ENCODE measurements at places on chromosomes 1 and 21. TPM values are rescaled to one million over a fixed set of nuclear protein-coding genes. Genes with fewer than 3 reads are reported as not detected.

Gene FMN2
- total RNA-seq, result 150 TPM

Gene RGS13
- not detected for total RNA-seq

Gene GPR89B
- 26.0 TPM for total RNA-seq

Gene TTC39A
- 28.0 TPM for total RNA-seq

DNA sequence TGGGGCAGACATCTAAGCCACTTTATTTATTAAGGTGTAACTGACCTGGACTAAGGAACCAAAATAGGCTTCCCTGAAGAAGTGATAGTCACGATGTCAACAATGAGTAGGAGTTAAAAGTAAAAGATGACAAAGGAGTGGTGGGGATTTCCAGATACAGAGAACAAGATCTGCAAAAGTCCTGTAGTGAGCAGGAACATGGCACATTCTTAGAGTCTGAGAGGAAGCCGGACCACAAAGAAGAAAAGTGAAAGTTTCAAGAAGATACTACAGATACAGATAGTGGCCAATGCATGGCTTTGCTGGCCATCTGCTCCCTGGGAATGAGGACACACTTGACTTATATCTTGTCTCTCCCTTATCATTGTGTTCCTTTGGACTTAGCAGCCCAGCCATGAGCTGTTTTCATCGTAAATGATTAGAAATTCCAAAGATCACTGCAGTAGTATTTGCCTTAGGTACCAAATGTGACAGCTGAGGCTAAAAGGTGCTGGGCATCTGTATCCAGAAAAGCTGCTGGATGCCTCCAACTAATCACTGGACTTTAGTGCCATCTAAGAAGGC lies 302.4 kb upstream of the NR5A2 start:
- no peak for DNase-seq

- no peak for DNase-seq
These were observed 53.6 kb downstream of the MAP3K7CL start for GRCh38 chr21:29184037-29184436.

- DNase-seq, result no peak
These were observed 70.8 kb downstream of the DDAH1 start for GRCh38 chr1:85394130-85394529.

- DNase-seq, result no peak
These were observed 28.4 kb downstream of the GLIS1 start for GRCh38 chr1:53710584-53710983.

GRCh38 chr1:78009836-78010235 lies 5.1 kb downstream of the DNAJB4 start:
- DNase-seq, result no peak

DNA sequence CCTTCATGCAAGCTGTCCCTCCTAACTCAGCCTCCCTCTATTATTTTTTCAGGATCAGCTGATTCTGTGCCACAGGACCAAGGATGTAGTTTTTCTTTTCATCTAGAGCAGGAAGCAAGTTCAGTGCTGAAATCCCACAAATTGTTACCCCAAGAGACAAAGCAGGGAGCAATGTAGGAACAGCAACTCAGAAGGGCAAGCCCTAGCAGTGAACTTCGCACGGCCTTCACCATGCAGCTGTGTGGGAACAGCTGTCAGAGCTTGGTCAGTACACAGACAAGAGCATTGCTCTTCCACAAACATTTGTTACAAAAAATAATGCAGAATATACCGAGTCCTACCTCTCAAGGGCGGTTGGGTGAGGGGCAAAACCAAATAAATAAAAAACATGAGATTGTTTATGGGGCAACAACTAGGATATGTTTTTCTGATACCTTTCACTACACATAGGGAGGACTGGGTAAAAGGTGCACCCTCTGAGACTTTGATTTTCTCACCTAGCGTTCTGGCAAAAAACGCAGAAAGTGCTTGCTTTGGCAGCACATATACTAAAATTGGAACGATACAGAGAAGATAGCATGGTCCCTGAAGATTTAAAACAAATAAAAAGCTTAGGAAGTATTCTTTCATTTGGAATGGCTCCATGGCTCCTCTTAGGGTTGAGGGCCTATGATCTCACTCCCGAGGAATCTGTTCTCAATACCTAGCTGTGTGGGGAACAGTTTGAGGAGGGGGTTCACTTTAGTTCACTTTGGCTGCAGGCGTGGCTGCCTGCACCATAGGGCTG lies 37.1 kb upstream of the ANGPTL7 start:
- no peak for DNase-seq

GRCh38 chr1:186798960-186799688 lies 29.6 kb upstream of the PLA2G4A start:
- no peak for DNase-seq

DNA sequence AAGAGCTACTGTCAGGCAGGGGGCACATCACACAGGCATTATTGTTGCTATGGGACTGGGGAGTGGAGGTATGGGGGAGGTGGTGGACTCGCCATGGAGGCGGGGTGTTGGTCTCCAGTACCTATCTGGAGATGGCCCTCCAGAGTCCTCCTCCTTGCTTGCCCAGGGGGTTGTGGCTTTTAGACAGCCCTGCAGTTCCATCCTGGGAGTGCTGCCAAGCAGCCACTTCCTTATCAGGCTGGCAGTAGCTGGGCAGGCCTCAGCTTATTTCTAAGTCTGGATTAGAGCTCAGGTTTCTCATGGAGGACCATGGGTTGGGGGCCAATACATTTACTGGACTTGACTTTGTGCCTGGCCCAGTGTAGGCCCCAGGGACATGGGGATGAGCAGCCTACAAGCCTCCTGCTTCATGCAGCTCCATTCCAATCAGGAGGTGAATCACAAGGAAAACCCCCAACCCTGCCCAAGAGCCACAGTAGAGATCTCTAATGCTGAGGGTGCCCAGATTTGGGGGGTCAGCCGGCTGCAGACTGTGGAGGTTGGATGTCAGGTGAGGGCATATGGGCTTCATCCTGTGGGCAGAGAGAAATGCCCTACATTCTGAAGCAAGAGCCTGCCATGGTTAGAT lies 210.7 kb upstream of the EDN2 start:
- DNase-seq, result no peak

DNA sequence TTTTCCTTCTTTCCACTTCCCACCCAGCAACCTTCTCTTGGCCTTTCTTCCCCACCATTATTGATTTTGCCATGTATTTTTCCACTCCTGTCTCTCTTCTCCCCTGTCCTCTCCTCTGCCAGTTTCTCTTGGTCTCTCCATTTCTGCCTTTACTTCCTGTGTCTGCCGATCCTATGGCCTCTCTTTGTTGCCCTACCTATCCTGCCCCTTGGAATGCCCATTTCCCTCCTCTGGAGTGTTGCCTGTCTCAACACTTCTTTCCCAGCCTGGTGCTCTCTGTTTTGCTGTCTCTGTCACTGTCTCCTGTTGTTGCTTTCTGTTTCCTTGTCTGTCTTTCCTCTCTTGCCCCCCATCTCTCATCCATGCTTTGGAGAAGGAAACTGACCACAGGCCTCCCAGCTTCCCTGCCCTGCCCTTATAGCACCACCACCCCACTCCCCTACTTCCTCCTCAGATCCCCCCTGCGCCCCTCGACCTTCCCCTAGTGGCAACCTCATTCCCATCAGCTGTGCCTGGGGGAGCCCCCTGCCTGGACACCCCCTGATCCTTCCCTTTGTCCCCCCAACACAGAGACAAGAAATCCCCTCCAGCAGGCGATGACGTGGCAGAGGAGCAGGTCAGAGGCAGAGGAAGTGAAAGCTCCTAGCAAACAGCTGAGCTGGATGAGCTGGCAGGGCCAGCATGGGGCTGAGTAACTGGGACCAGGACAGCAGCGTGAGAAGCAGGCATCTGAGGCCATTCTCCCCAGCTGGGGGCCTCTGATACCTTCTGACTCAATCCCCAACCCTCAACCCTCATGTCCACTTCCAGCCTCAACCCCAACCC lies 6.6 kb upstream of the ETV3L start:
- no peak for DNase-seq

DNA sequence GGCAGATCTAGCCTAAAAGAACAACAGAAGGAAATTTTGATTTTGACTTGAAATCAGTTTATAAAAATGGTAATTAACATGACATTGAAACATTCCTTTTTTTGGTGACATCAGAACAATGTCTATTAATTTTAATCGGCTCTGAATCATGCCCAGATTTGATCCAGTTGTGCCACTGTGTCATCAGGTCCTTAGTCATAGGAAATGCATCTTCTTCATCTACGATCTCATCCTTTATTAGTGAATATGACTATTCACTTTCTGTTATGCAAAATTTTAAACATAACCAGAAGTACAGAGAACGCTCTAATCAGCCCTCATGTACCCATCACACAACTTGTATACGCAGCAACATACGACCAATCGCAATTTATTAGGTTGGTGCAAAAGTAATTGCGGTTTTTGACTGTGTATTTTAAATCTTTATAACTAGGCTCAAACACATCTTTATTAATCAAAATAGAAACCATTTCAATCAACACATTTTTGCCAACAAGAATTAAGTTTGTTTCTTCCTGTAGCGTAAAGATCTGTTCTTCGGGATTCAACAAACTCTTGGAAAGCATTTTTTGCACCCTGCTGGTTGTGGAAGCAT lies 40.3 kb upstream of the TLR5 start:
- DNase-seq, result no peak

DNA sequence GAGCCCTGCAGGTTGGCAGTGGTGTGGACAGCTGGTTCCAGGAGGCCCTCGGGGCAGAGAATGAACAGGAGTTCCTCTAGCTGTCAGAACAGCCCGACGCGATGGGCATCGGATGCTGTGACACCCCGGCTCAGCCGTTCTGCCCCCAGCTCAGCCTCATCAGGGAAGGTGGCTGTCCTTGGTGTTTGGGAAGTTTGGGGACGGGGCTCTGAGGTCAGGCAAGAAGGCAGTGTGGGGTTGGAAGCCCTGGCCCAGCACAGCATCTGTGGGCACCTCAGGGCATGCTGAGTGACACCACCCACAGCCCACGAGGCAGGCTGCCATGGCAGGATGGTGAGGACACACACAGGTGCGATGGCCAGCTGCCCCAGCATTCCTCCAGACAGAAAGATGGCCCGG lies 40.9 kb upstream of the CCDC27 start:
- DNase-seq, result no peak

DNA sequence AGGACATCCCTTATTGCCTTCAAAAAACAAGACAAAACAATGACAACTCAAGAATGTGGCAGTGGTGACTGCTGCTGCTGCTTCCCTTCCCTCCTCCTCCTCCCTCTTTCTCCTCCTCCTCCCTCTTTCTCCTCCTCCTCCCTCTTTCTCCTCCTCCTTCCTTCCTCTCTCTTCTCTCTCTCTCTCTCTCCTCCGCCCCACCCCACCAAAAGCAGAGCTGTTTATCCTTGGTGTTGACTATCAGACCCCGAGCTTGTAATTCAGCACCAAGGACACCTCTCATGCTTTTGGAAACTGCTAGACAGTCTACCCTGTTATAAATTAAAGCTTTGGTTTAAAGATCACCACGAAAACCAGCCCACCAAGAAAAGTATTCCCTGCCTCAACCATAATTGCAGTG lies 72.4 kb upstream of the IFNAR2 start:
- no peak for DNase-seq

DNA sequence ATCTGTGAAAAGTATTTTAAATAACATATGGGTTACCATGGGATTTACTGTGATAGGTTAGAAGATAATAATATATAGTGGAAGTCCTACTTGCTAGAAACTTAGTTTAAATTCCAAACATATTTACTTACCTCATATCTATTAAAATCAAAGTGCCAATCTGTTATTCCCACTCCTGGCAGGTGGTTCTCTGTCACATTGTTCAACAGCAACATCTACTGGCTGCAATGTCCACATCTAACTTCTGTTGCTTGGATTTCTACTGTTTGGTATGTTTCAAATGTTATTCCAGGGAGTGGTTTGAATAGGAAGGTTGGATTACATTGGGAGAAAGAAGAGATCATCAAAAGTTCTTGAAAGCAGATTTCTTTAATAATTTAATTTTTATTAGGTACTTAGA lies 122.5 kb upstream of the NCAM2 start:
- no peak for DNase-seq

- no peak for DNase-seq
These were observed 340.2 kb downstream of the PTPRU start for GRCh38 chr1:29576510-29576909.

GRCh38 chr1:184152434-184152898 lies 100.9 kb downstream of the TSEN15 start:
- DNase-seq, result no peak

DNA sequence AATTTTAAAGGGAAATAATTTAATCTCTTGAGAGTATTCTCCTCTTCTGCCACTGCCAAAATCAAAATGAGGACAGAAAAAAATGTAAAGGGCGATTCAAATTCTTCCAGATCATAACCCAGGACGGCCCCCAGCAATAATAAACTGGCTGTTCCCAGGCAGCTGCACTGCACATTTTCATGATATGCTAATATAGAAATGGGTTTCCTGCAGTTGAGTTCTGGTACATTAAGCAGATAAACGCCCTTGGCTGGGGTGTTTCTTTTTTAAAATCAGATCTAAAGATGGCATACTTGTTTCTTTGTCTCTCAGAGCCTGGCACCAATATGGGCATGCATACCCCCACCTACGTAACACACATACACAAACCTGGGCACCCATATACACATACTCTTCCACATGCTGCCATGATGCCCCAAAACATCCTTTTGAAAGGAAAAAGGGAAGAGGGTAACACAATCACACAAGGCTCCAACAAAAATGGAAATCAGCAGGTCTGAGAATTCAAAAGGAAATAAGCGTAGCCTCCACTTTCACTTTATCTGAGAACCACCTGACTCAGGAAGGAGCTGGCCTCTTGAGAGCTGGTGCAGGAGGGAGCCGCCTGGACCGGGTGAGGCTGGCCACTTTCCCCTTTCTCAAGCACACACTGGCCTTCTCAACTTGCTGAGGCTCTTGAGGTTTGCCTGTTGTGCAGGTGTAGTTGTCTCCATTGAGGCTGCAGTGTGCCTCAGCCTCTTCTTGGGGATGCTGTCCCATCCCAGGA lies 653.4 kb downstream of the KIF26B start:
- DNase-seq, result no peak

GRCh38 chr1:240528591-240528990 lies 83.4 kb downstream of the GREM2 start:
- DNase-seq, result no peak

GRCh38 chr1:237316352-237316751 lies 274.4 kb downstream of the RYR2 start:
- DNase-seq, result peak; percentile 44

GRCh38 chr1:44296086-44296485 lies 59.0 kb downstream of the ERI3 start:
- DNase-seq, result peak; percentile 35

GRCh38 chr1:119366424-119366823 lies 2.2 kb upstream of the HAO2 start:
- no peak for DNase-seq

GRCh38 chr1:162823771-162824525 lies 33.4 kb downstream of the HSD17B7 start:
- no peak for DNase-seq

- DNase-seq, result no peak
These were observed 24.4 kb upstream of the CLDN14 start for GRCh38 chr21:36504067-36505058.

GRCh38 chr1:182485861-182486260 lies 35.9 kb downstream of the RGSL1 start:
- DNase-seq, result no peak

- no peak for DNase-seq
These were observed 466 bp downstream of the PEX10 start for GRCh38 chr1:2411801-2412394.

Measured in glutamatergic neuron (in vitro differentiated cells).